ENCODE measurements at places on chromosomes 7 and 10.

- no peak for DNase-seq
Observed at GRCh38 chr7:88523645-88524044, 217.0 kb upstream of the STEAP4 start.

DNA sequence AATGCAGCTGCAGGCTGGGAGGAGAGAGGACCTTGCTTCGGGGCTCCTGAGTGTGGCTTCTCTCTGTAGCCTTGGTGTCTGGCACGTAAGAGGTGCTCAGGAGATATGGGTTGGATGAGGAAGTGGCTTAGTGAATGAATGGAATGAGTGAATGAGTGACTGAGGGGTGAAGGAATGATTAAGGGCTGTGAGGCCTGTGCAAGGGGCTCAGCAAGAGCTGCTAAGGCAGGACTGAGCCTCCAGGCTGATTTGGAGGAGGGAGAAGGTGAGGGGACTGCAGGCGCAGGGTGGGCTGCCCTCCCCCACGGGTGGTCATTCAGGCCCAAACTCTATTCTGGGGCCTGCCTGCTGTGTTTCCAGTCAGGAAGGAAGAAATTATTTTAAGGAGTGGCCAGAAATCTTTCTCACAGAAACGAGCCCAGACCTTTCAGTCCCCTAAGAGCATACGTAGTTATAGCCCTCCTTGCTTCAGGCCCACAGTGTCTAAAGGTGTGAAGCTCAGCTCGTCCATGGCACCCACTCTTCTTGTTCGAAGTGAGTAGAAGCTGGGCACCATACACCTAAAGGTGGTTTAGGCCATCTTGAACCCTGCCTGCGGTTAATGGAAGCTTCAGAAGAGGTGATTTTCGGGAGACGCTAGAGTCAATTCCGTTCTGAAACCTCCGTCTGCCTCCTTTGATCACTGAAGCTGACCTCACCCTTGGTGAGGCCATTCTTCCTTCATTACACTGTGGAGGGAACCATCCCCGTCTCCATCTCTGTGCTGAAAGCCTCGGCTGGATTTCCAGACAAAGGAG is 49.5 kb upstream of the SAMD8 start:
- no peak for DNase-seq

DNA sequence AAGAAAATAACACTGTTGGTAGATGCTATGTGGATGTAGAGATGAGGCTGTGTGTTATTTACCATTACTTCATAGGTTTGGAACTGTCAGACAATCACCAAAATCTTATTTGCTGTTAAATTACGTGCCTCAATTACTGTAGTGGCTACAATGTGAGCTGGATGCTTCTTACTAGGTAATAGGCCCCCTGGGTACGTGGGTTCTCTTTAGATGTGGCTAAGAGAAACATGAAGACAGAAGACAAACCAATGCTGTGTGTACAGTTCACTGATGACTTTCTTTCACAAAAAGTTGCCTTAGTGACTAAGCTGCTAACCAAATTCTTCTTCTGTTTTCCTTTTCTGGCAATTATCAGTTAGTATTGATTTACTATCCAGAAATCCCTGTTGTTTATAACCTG is 144.6 kb downstream of the SEMA3E start:
- no peak for DNase-seq

GRCh38 chr7:41244246-41244645 is 458.6 kb downstream of the INHBA start:
- DNase-seq: no peak

- DNase-seq: no peak
Observed at GRCh38 chr7:51973939-51974338, 657.3 kb upstream of the COBL start.

- DNase-seq: no peak
Observed at GRCh38 chr7:158741294-158741666, 36.7 kb upstream of the NCAPG2 start.

DNA sequence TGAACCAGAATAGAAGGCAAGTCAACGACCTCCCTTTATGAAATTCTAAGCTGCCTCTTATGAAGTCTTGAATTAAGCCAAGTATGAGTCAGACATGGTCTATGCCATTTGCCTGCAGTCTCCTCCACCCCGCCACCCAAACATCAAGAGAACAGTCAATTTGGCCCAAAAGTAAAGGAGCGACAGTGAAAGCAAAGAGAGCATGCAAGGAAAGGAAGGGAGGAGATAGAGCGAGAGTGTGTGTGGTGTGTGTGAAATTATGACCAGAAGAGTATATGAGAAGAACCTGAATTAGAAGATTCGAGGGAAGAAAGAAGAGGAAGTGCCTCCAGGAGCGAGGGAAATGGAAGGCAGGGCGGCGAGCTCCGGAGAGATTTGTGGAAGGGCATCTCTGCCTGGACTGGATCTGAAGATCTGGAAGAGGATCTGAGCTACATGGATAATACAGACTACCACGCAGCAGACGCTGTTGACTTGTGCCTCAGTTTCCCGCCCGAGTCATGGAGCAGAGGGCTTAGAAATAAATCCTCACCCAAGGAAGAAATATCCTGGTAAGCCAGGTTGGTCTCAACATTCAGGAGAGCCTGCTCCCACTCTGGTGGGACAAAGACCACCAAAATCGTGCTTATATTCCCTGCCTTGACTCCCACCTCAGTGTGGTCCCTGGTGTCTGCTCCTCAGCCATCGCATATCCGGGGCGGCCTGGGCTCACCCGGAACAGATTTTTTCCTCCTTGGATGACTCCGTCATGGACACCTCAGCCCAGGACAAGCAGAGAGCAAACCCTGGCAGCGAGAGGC is 459 bp downstream of the ZDHHC6 start:
- no peak for DNase-seq

GRCh38 chr10:30392564-30392990 is 41.4 kb upstream of the MAP3K8 start:
- peak; percentile 38 for DNase-seq

- DNase-seq: no peak
Observed at GRCh38 chr7:95330204-95330960, 6.0 kb upstream of the PON1 start.
